ENCODE measurements at places on chromosomes 11 and 22.

DNA sequence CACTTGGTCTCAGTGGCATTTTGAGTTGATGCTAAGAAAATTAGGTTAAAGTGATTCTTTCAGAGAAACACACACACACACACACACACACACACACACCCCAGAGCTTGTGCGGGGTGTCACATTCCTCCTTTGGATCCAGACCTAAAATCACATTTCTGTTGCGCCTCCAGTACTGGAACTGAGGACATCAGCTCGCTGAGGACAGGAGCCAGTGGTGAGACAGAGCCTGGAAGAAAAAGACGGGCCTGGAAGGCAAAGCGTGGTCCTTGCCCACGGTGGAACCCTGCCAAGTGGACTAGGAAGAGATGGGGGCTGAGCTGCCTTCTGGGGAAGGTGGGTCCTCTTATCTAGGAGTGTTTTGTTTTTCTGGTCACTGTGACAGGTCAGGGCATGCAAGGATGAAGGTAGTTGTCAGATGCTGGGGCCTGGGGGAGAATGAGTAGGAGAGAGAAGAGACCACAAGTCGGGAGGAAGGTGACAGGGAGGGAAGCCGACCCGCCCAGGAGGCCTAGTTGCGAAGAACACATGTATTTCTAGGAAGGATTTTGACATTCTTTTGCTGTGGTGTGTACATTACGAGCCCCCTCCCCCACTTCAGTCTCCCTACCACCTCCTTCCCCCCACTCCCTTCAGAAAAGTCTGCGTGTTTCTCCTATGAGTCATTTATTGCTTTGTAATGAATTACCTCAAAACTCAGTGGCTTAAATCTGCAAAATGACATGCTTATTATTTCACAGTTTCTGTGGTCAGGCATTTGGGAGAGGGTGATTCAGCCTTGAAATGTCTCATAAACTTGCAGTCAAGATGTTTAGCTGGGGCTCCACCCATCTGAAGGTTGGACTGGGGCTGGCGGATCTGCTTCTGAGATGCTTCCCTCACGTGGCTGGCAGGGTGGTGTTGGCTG lies 4.8 kb upstream of the ELFN2 start:
- DNase-seq: no peak

DNA sequence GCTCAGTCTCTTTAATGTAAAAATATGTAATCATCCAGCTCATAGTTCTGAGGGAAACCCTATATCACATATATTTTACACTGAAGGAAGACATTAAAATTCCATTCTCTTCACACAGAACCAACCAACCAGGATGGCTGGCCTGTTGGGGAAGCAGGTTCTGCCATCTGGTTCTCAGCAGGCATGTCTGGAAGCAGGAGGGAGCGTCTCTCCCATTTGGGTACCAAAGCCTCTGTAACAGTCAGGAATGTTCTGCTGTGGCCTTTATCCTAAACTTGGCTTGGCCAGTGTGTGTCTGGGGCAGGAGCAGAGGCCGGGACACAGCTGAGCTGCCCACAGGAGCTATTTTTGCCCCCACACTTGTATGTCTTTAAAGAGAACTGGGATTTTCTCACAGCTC lies 29.2 kb downstream of the SGSM3 start:
- DNase-seq: no peak

- DNase-seq: no peak
These were observed 661.4 kb upstream of the FAT3 start for GRCh38 chr11:91563176-91563575.

DNA sequence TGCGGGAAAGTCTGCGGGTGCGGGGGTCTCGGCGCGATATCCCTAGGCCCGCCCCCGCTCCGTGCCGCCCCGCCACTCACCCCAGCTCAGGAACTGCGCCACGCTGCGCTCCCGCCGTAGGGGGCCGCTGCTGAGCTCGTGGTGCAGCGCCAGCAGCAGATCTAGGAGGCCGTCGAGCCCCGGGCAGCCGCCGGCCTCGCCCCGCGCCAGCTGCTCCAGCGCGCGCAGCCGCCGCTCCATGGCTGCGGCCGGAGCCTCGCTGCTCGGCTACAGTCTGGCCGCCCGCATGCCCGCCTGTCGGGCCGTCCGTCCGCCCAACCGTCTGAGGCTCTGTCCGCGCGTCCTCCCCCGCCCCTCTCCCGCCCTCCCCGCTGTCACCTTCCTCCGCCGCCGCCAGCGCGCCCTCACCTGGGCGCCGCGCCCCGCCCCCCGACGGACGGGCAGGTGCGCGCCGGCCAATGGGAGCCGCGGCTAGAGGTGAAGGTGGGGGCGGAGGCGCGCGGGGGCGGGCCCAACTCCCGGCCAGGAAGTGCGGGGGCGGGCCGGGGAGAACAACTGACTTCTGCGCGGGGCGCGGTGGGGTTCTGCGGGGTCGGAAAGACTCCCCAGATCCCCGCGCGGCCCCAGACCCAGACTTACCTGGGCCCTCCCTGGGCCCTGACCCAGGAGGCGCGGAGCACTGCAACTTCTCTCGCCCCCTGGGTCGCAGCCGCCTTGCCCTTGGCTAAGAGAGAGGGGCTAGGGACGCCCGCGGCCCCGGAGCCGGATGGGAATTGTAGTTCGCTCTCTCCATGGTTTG lies at the start of gene CDC42BPG:
TSS of gene CDC42BPG (minus strand) at position 324 of the 799 bp plus-strand sequence. CDS start at position 240, 84 bp downstream.
- DNase-seq: peak; percentile 44

- no peak for DNase-seq
These were observed 7.2 kb downstream of the PIWIL4 start for GRCh38 chr11:94574193-94574961.
